Activated CD4-positive, alpha-beta T cell treated with anti-CD3 and anti-CD28 coated beads, Interleukin-2, amount 50 U/mL, for 24 hours (primary cell): ENCODE measurements at places on chromosomes 13 and 19.

GRCh38 chr19:32469795-32470194 is 64.2 kb downstream of the DPY19L3 start:
- no peak for DNase-seq

- no peak for DNase-seq
Observed at GRCh38 chr19:40231544-40232424, 5.3 kb upstream of the CCNP start.

GRCh38 chr19:13825489-13826441 is 30.5 kb downstream of the ZSWIM4 start:
- DNase-seq = no peak

GRCh38 chr13:21528616-21529015 is 69.5 kb upstream of the ZDHHC20 start:
- no peak for DNase-seq

DNA sequence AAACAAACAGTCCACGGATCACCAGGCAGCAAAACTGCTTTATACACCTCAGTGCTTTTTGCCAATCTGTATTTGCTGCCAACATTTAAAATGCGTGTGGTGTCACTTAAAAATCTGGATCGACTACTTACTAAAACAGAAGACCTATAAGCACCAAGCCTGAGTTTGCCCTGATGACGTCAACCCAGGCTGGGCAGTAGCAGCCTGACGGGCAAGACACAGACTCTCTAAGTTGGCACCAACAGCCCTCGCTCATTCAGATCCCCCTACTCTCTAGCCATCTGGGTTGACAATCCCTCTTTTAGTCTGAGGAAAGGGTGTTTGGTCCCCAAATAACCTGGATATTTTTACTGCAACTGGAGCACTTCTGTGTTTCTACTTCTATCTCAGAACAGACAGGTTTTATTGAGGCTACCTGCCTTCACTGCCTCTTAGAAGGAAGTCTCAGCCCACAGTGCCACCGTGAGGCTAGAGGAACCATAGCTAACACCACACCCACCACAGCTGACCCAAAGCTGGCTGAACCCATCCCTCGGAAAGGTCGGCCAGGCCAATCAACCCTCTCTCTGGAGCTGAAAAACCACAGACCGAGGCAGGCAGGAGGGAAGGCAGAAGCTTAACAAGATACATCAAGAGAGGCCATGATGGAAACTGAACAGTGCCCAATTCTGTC is 6.9 kb downstream of the SUGP2 start:
- DNase-seq = no peak

DNA sequence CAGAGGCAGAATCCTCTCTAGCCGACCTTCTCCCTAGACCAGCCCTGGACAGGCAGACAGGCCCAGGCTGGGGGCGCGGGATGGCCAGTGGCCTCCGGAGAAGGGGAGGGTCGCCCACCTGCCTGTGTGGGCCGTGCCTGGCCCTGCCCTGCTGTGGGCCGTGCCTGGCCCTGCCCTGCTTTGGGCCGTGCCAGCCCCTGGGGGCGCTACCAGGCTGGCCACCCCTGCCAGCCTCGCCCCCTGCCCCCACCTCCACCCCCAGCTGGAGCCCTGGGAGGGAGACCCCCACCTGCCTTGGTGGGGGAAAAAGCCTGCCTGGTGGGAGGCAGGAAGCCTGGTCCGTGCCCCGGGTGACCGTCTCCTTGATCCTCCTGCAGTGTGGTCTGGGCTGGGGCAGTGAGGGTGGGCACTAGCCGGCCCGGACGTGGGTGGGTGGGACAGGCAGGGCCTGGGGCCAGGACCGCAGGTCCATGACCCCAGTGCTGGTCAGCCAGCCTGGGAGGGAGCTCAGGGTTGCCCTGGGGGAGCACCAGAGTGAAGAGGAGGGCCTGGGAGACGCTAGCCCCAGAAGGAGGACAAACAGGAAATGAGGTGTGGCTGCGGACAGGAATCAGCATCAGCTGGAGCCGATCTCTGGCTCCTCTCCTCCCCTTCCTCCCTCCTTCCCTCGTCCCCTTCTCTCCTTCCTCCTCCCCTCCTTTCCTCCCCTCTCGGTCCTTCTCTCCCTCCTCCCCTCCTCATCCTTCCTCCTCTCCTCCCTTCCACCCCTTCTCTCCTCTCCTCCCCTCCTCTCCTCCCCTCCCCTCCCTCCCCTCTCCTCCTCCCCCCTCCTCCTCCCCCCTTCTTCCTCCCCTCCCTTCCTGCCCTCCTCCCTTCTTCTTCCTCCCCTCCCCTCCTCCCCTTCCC is 5.1 kb upstream of the MKNK2 start:
- no peak for DNase-seq

DNA sequence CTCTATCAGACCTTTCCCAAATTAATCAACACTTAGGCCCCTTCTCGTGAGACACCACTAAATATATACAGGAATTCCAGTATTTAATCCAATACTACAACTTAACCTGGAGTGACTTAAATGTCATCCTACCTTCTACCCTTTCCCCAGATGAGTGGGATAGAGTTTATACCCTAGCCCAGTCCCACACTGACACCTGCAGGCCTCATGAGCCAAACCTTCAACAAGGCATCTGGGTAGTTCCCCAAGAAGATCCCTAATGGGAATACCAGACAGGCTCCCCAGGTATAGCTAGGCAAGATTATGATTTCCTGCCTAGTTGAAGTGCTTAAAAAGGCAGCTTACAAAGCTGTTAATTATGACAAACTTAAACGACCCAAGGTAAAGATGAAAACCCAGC is 15.9 kb downstream of the ZNF83 start:
- no peak for DNase-seq

GRCh38 chr19:17803264-17803896 is 8.4 kb downstream of the B3GNT3 start:
- DNase-seq = no peak

DNA sequence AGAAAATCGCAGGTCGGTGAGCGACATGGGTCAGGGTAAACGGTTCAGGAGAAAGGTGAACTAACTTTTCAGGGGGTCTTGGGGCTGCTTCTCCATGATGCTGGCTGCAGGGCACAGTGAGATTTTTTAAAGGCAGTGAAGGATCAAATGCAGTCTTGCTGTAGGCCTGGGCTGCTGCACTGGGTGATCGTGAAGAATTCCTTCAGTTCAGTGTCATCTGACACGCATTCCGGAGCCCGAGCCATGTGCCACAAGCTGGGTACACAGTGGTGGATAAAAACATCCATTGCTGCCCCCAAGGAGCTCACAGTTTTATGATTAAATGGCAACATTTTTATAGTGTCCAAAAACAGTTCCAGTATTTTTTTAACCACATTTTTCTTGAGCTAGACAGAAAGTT is 56.3 kb upstream of the GPR12 start:
- no peak for DNase-seq

GRCh38 chr13:91181892-91182291 is 165.6 kb upstream of the MIR17HG start:
- DNase-seq = no peak

DNA sequence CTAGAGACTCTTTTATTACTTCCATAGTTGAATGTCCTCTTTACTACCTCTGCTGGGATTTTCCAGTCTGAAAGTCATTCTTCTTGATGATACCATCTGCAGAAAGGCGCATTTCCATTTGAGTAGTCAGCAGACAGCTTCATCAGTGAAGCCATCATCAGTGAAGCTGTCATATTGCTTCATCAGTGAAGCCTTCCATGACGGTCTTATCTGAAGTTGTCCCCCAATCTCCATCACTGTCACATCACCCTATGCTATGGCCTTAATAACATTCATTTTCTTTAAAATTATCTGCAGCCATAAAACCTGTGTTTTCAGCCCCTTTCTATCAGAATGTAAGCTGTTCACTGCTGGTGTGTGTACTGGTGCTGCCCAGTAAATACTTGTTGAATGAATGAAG is 151.6 kb downstream of the B3GLCT start:
- DNase-seq = no peak

GRCh38 chr19:48123907-48124651 is 13.5 kb upstream of the PLA2G4C start:
- no peak for DNase-seq

- DNase-seq = no peak
Observed at GRCh38 chr13:29952245-29952644, 101.8 kb upstream of the UBL3 start.

DNA sequence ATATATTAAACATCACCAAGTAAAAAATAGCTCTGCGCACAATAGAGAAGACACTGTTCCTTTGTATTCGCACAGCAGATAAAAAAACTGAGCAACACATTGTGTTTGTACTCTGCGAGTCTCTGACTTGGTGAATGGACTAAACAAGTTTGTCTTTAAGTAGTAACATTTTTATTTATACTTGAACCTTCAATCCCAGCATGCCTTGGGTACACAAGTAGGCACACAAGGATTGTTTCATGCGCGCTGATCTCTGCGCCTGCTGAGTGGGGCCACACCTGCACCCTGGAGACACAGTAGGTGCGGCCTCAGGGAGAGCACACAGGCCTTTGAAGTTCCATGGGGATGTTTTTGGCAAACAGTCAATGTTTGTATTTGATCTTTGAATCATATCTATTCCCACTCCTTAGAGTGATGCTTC is 318.9 kb downstream of the MYO16 start:
- DNase-seq = no peak

GRCh38 chr13:103618151-103618550 is 551.9 kb upstream of the SLC10A2 start:
- DNase-seq = no peak

GRCh38 chr13:80259159-80259558 is 81.8 kb downstream of the SPRY2 start:
- no peak for DNase-seq

DNA sequence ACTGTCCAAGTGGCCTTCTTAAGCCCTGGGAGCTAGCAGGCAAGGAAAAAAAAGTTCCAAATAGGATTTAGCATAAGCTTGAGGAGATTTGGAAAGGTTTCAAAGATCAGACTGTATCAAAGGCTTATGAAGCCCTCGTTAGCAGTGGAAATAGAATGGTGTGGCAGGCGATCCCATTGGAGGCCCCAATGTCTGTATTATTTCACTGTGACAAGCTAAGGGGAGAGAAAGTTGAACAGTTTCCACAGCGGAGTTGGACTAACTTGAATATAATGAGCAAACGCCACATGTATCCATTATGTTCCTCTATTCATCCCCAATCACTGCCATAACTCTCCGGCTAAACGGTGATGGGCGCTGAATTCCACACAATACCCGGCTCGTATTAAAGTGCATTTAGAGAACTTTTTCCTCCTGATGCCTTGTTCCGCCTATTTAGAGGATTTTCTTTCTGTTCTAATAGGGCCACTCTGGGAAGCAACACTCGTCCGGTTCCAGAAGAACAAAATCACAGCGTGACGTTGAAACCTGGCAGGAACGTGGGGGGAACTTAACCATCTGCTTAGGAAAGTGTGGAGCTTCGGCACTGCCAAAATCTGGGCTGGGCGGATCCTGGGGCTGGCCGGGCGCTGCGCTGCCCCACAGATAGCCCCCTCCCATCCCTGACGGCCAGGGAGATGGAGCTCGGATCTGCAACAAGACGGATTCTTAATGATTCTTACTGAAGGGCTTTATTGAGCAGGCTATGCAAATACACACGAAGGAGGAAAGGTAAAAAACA is 1.0 kb upstream of the PCDH8 start:
- no peak for DNase-seq

GRCh38 chr13:85497652-85498051 is 301.6 kb downstream of the SLITRK6 start:
- DNase-seq = no peak

DNA sequence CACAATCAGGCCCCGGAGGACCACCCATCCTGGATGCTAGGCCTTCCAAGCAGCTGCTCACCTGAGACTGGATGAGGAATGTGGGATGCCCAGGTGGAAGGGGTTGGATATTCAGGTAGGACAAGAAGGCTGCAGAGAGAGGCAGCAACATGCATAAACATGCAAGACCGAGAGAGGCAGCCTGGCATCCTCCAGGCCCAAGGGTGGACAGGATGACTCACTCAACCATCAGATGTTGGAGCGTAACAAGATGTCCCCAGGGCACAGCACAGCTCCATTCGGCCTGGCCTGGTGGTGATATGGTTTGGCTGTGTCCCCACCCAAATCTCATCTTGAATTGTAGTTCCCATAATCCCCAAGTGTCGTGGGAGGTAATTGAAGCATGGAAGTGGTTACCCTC is 10.0 kb upstream of the CABP5 start:
- DNase-seq = no peak

DNA sequence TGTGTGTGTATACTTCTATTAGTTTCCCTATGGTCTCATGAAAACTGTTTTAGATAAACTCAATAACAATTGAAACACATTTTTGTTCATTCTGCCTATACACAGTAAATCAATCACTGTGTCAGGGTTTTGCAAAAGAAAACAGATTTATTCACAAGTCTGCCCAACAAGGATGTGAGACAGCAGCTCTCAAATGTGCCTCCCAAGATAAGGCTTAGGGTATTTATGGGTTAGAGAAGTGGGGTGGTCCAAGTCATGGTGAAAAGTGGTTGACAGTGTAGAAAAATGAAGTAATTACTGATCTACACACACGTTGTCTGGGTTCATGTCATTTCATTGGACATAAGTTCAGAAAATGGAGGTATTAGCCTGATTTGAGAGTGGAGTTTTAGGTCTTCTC is 844.6 kb downstream of the SLITRK6 start:
- DNase-seq = no peak

DNA sequence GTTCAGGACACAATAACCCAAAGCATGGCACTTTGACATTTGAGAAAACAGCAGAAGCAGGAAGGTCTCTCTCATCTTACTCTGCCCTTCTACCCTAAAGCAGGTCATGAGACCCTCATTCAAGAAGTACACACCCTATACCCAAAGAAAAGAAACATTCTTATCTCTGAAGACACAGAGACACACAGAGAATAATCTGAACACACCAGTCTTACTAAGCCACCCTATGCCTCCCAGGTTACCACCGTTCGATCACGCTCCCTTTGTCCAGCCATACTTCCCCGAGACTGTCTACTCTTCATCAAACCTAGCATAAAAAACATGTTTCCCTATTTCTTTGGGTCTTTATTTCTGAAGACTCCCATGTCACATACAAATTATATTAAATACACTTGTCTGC is 66.5 kb upstream of the ANKRD10 start:
- no peak for DNase-seq

- DNase-seq = no peak
Observed at GRCh38 chr19:28498404-28498976, 714.5 kb downstream of the UQCRFS1 start.

GRCh38 chr19:28823338-28823961 is 389.5 kb downstream of the UQCRFS1 start:
- no peak for DNase-seq

DNA sequence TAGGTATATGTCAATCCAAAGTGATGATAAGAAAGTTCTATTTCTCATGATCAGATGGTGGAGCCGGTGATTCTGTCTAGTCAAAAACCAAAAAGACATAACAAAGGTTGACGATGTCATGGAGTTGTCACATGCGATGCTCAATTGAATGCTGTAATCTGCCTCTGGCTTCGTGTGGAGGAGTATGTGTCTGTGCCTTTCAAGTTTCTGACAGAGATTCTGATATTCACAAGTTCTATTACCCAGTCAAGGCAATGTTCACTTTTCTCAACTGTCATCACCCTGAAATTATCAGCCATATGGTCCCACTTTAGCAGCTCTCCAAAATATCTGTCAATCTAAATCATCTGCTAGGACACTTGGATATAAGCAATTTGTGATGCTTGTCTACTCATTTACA is 367.6 kb upstream of the PRR20A start:
- no peak for DNase-seq

- no peak for DNase-seq
Observed at GRCh38 chr13:112905086-112905485, 63.9 kb upstream of the MCF2L start.

GRCh38 chr13:114212158-114212495 is 22.6 kb upstream of the CDC16 start:
- DNase-seq = no peak
